ENCODE measurements at places on chromosomes 4 and X.

GRCh38 chrX:80765220-80765625 lies 44.5 kb downstream of the BRWD3 start:
- DNase-seq, result no peak

GRCh38 chr4:42396361-42396751 lies 932 bp upstream of the SHISA3 start:
- no peak for DNase-seq

- no peak for DNase-seq
Observed at GRCh38 chr4:15027921-15028435, 25.7 kb downstream of the CPEB2 start.

DNA sequence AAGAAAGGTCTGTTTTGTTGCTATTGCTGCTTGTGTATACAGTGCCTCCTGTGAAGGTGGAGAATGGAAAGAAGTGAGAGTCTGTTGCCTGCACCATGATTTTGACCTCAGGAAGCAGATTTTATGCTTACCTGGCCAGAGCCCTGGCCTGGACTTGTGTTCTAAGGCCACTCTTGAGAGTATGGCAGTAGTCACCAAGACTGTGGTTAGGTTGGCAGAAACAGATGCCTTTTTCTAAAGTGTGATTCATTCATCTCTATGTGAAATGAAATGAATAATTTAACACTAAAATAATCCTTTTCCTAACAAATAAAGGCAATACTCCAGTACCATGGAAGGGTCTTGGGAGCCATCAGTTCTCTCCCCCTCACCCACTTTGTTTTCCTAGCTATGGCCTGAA lies 161.8 kb downstream of the DCLK2 start:
- no peak for DNase-seq

GRCh38 chr4:100590325-100590724 lies 72.5 kb upstream of the EMCN start:
- no peak for DNase-seq

- no peak for DNase-seq
Observed at GRCh38 chr4:138898282-138898681, 117.3 kb upstream of the NOCT start.

GRCh38 chrX:153800746-153801145 lies 6.3 kb downstream of the SSR4 start:
- no peak for DNase-seq

- no peak for DNase-seq
Observed at GRCh38 chr4:158945529-158946108, 157.3 kb upstream of the RAPGEF2 start.

GRCh38 chrX:20967725-20968124 lies 406.5 kb upstream of the CNKSR2 start:
- no peak for DNase-seq

DNA sequence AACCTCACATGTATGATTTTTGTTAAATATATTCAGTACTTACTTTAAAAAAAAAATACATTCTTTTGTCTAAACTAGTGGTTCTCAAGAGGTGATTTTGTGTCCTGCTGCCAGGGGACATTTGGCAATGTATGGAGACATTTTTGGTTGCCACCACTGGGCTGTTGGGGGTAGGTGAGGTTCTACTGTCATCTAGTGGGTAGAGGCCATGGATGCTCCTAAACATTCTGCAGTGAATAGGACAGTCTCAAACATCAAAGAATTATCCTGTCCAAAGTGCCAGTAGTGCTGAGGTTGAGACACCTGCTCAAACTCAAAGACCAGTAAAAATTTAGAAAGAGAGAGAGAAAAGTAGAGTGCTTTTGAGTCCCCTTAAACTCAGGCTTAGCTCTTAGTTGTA lies 32.9 kb upstream of the PGM2 start:
- DNase-seq, result no peak

- no peak for DNase-seq
Observed at GRCh38 chr4:113026556-113026955, 22.9 kb upstream of the ANK2 start.

GRCh38 chr4:13415068-13415785 lies 68.9 kb downstream of the RAB28 start:
- DNase-seq, result no peak
